Kidney capillary endothelial cell (primary cell): ENCODE measurements at places on chromosomes 4 and X.

DNA sequence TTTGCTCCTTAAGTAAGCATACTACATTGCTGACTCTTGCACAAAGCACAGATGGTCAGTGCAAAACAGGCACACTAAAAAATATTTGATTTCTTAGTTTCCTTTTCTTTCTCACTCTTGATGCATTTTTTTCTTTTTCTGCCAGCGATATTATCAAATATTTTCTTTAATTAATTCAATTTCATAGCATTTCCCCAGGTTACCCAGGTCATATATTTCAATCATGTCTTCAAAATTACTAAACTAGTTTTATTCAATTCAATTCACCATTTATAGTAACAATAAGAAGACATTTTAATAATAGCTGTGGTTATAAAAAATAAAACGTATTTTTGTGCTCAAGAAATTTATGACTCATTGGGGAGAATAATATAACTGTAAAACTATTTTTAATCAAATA, 421.2 kb downstream of the GASK1B start:
- no peak for DNase-seq

DNA sequence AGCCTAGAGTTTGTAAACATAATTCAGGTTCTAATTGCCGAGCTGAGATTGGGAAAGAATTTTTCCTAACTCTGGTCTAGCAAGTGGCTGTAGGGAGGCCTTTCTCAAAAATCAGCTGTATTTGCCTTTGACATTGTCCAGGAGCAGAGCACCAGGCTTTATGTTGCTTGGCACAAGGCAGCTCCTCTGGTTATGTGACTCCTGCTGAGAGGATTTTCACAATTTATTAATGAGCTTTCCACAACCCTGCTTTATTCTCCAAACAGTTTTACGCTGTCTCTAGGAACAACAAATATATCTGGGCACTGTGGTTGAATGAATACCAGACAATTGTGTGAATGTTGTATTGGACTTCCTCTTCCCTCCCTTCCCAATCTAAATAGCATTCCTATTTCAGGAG, 14.9 kb downstream of the LSM6 start:
- DNase-seq = no peak

- no peak for DNase-seq
These were observed 8.6 kb downstream of the DAPP1 start for GRCh38 chr4:99825272-99825671.

GRCh38 chr4:155025762-155026457, 182.5 kb upstream of the NPY2R start:
- peak; percentile 11 for DNase-seq

GRCh38 chr4:85659610-85660218, 184.8 kb downstream of the ARHGAP24 start:
- no peak for DNase-seq

DNA sequence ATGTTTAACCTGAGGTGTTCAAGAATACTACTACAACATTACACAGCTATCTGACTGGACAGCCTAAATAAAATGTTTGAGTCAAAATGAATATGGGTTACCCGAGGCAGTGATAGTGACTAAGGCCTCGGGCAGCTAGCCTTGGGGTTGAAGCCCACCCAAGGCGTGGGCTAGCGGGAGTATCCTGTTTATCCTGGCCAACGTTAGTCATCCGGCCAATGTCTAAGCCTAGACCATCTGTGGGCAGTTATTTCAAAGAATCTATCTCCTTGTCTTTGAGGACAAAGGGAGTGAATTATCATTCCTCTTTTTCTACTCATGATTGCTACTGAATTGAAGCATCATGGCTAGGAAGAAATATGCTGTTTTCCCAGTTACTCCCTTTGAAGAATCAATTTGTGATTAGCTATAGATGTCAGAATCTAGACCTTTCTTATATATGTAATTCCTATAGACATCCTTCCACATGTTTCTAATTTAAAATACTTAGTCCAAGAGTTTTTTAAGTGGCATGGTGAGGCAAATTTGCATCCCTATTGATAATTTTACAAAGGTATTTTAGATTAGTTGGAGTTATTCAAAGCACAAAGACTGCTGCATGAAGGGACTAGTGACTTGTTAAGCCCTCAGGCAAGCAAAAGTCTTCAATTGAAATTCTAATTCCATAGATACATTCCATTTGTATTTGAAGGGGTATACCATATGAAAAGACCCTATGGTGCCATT, 6.0 kb upstream of the PDGFC start:
- no peak for DNase-seq

- DNase-seq = no peak
These were observed 15.8 kb downstream of the USP11 start for GRCh38 chrX:47248576-47248975.

DNA sequence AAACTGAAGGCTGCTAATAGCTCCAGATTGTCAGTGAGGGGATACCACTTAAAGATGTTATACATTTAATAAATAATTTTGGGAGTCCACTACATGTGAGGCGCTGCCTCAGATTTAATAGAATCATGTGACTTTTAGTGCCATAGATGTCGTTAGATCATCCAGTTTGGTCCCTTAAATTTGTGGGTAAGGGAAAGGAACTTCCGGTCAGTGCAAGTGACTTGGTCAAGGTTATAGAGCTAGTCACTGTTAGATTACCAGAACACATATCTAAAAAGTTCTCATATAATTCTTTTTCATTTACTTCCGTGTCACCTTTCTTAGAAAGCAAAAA, 529 bp upstream of the UBA6 start:
- no peak for DNase-seq

DNA sequence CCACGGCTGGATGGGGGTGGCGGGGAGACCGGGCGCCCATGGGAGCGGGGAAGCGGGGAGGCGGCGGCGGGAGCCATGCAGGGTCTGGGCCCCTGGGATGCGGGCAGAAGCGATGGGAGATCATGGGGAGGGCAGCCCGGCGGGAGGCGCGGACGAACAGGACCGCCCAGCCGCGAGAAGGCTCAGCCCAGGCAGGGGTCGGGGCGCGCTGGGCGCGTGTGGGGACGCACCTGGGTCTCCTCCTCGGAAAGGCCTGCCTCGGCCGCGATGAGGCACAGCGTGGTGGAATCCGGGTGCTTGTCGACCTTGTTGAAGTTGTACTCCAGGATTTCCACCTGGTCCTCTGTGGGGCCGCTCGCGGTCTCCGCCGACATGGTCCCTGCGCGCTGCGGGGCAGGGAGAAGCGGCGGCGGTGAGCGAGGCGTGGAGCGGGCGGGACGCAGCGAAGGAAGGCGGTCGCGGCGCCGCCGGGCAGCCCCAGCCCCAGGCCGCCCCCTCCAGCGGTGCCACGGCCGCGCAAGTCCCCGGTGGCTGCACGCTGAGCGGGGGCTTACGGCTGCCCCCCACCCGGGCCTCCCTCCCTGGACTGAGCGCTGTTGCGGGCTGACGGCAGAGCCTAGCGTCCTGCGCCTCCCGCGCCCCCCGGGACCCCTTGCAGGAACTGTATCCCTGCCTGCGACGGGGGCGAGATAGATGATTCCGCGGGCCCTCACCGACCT, 25.3 kb downstream of the HOPX start:
- no peak for DNase-seq

GRCh38 chrX:9465380-9466123, 694 bp downstream of the TBL1X start:
- DNase-seq = no peak

DNA sequence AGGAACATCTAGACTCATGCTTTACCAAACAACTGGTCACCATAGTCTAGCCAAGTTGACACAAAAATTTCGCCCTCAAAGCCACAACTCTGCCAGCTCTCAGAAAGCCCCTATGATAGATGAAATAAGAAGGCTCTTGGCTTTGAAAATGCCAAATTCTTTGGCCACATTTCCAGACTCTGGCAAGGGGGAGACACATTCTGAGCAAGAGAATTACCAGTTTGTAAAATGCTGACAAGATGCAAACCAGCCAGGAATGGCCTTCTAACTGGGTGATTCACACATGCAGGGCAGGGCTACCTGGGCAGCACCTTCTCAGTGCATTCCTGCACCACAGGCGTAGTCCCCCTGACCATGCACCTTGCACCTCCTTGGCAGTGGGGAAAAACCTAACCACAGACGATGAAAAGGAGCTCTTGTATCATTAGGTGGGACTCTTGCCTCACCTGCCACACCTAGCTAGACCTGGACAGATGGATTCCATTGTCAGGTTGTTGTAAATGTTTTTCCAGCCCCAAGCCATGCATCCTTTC, 77.4 kb upstream of the CPEB2 start:
- no peak for DNase-seq

- no peak for DNase-seq
These were observed 9.5 kb downstream of the FBXO8 start for GRCh38 chr4:174273930-174274329.

GRCh38 chr4:122562449-122562848, 58.4 kb downstream of the IL21 start:
- DNase-seq = no peak

DNA sequence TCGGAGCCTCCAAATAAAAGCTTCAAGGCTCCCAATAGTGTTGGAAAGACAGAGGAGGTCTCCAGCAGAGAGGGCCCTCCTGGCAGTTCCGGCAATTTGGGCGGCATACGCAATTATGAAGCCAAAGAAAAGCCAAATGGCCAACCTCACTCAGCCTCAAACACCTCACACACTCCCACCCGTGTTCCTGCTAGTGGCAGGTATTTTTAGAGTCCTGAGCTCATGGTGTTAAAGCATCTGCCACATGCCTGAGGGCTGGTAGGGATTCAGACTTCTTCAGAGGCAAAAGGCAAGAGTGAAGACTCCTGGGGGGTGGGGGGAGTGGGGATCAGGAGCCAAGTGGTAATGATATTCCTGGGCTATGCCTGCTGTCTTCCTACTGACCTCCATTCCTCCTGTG, 7.4 kb downstream of the RAB33A start:
- no peak for DNase-seq

DNA sequence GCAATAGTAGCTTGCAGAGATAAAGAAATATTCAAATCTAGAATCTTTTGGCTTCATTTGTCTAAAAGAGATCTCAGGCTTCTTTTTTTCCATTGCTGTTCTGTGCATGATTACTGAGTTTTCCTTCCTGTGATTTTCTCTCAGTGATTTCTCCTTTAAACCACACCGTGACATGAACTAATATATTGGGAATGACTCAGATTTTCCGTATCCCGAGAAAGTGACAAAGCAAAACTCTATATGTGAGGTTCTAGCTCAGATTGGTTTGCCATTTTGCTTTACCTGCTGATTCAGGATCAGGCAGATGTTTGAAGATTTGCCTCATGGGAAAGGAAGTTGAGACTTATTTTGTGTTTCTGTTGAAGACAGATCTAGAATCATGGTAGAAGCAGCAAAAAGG, 59.4 kb downstream of the MTHFD2L start:
- no peak for DNase-seq

DNA sequence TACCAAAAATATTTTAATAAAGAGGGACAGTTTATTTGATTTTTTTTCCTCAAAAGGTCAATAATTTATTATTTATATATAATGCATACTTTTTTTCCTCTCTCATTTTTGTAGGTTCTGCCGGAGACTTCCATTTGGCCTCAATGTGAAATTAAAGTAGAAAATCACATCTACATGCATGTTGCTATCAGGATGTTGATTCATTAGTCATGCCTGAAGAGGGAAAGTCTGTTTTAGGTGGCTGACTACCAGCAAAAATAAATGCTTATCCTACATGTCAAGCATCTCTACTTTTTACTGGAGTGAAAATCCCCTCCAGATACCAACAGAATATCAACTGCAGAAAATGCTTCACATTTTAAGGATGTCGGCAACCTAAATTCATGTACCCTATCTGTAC, 41.5 kb downstream of the KIAA0232 start:
- DNase-seq = no peak

DNA sequence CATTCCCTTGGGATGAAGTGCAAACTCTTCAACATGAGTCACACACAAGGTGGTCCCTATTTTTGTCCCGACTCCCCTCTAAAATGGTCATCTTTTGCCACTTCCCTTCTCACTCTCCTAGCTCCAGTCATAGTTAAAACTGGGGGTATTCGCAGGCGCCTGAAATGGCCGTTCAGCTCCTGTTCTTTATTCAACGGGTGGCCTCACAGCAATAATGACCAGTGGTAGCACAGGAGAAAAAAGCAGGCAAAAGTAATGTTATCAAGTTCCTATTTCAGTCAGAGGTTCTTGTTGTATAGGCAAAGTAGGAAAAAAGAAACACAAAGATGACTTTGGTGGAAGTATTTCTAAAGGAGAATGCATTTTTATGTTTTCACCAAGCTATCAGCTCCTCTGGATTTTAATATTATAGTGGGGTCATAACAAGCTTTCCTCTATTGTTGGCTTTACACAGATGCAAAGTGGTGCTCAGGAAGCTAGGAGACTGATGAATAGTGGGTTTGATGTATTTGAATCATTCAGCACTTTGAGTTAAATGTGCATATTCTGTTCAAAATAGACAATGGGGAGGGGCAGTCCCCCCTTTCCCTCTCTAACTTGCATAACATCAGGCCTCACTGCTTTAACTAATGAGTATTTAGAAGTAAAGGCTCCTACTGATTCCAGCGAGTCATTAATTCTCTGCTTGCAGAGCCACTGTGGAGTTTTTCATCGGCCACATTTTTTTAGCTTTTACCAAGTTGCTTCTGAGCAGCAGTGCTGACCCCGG, 171.2 kb upstream of the NDP start:
- no peak for DNase-seq

DNA sequence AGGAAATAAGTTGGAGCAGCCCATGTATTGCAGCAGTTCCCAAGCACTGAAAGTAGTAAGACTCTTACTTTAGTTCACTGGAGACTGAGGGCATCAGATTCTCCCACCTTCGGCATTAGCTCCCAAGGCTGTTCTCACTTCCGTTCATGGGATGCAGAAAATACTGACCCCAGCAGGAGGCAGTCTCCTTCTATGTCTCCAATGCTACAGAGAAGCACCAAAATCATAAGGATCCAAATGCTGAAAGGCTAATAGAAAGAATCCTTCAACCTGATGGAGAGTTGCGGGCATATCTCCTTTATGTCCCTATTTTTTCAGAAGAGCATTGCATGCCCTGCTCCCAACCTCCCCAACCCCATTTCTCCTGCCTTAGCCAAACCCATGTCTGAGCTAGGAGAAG, 32.4 kb downstream of the ADH7 start:
- DNase-seq = no peak

- no peak for DNase-seq
These were observed 215.4 kb downstream of the KDR start for GRCh38 chr4:54909961-54910360.

- DNase-seq = no peak
These were observed 159.6 kb upstream of the RBPJ start for GRCh38 chr4:26161030-26161824.

GRCh38 chrX:154605566-154605965, 13.5 kb downstream of the CTAG1B start:
- DNase-seq = no peak

GRCh38 chrX:129540068-129540653, at the start of gene OCRL:
Gene OCRL, plus strand, starts transcription at chrX:129540259. Its CDS starts 181 bp downstream, at chrX:129540440.
- peak; percentile 48 for DNase-seq

GRCh38 chr4:88989990-88990389, 67.0 kb downstream of the FAM13A start:
- no peak for DNase-seq

- no peak for DNase-seq
These were observed 56.7 kb downstream of the TSPAN5 start for GRCh38 chr4:98601708-98602107.

GRCh38 chrX:77398330-77398954, 48.7 kb upstream of the FGF16 start:
- DNase-seq = no peak
